ENCODE measurements at places on chromosomes 5 and 9. TPM values are rescaled to one million over a fixed set of nuclear protein-coding genes. Genes with fewer than 3 reads are reported as not detected.

IL3 gene
- not detected for total RNA-seq

EFNA5 gene
- 12.0 TPM for total RNA-seq

- no peak overlapping the region for H3K4me3 ChIP-seq
- H3K27me3 ChIP-seq, result no peaks in the 10 kb centered on the region
- peaks cover 20% of the 10 kb centered on the region for H3K36me3 ChIP-seq
- DNase-seq, result no peak
Measured at GRCh38 chr9:129150672-129151211, 27.3 kb downstream of the IER5L start.

DNA sequence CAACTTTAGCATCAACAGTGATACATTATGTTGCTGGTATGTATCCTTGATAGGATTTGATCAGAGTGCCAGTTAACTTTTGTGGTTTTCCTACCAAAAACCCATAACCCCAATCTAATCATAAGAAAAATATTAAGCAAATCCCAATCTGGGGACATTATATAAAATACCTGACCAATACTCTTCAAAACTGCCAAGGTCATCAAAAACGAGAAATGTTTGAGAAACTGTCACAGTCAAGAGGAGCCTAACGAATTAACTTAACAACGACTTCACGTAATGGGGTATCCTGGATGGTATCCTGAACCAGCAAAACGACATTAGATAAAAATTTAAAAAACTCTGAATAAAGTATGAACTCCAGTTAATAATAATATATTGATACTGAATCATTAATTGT, 51.7 kb upstream of the SRFBP1 start:
- no peaks in the 10 kb centered on the region for H3K27me3 ChIP-seq
- DNase-seq, result no peak
- H3K4me3 ChIP-seq, result no peak overlapping the region
- H3K4me1 ChIP-seq, result no peaks in the 10 kb centered on the region
- no peak overlapping the region for H3K27ac ChIP-seq

DNA sequence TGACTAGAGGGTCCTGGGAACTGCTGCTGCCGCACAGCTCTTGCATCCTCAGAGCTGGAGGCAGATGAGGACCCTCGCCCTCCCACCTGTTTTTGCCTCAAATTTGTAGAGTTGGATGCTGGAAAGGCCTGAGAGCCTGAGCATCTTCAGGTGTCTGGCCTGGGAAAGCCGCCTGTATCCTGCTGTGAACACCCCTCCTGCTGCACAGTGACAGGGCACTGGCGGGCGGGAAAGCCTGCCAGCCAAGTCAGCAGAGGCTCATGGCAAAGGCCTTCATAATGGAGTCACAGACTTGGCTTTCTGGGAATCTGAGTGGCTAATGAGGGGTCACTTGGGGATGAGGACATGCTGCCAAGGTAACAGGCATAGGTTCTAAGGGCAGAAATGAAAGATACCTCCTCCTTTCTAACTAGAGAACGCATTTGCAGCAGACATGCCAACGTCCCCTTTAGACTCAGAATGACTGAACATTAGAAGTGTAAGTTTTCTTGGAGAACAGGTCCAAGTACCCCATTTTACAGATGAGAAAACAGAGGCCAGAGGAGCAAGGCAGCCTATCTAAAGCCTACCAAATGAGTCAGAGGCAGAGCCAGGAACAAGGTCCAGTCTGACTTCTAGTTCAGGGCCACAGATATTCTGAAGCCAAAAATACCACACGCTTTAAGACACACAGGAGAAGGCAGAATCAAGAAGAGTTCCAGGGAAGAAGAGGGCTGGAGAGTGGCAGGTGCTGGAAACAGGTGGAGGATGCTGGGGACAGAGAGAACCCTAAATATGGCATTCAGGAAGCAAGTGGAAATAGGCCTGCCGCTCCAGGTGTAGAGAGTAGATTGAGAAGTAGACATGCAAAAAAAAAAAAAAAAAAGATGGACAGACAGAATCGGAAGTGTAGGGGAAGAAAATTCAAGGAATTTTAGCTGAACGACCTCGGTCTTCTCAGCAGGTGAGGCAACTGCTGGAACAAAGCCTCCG, 44.1 kb downstream of the EPB41L4B start:
- H3K36me3 ChIP-seq, result no peaks in the 10 kb centered on the region
- no peak overlapping the region for H3K4me3 ChIP-seq
- no peak for DNase-seq
- H3K4me1 ChIP-seq, result no peaks in the 10 kb centered on the region

DNA sequence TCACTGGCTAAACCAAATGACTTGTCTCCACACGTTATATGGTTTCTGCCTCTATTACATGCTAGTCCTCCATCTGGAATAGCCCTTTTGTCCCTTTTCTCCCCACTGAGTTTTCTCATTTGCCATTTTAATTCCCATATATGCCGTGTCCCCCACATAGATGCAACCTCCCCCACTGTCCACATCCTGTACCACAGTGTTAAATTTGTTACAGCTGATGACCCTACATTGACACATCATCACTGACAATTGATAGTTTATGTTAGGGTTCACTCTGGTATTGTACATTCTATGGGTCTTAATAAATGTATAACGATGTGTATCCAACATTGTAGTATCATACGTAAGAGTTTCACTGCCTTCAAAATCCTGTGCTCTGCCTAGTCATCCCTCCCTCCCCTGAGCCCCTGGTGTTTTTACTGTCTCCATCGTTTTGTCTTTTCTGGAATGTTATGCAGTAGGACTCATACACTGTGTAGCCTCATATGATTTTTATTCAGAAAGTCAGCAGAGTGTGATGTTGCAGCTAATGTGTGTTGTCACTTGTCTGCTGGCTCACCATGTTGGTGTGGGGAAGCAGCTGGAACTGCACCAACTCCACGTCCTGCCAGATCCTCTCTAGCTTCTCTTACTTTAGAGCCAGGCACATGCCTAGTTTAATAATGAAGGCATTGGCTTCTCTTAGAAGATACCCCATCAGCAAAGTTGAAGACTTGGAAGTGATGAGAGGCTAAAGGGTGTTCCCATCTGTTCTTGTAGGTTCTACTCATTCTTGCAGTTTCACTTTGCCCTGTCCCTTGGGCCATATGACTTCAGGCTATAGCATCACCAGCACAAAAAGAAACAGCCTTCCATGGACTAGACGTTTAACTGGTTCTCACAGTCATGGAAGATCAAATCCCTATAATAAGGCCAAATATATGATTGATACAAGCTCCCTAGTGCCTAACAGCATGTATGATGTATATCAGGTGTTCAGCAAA, 30.2 kb downstream of the LRRC70 start:
- H3K27ac ChIP-seq, result no peak overlapping the region
- no peaks in the 10 kb centered on the region for H3K36me3 ChIP-seq
- H3K27me3 ChIP-seq, result no peaks in the 10 kb centered on the region
- no peaks in the 10 kb centered on the region for H3K4me1 ChIP-seq

- H3K4me1 ChIP-seq, result no peaks in the 10 kb centered on the region
- no peak for DNase-seq
- no peak overlapping the region for H3K27ac ChIP-seq
- H3K27me3 ChIP-seq, result no peaks in the 10 kb centered on the region
- no peak overlapping the region for H3K4me3 ChIP-seq
Measured at GRCh38 chr5:175202463-175203068, 241.4 kb downstream of the DRD1 start.

- no peaks in the 10 kb centered on the region for H3K4me1 ChIP-seq
- no peak for DNase-seq
- no peak overlapping the region for H3K27ac ChIP-seq
- no peak overlapping the region for H3K4me3 ChIP-seq
- no peaks in the 10 kb centered on the region for H3K27me3 ChIP-seq
- no peaks in the 10 kb centered on the region for H3K36me3 ChIP-seq
Measured at GRCh38 chr9:24608599-24608998, 62.9 kb upstream of the IZUMO3 start.

- no peak overlapping the region for H3K27ac ChIP-seq
- no peak for DNase-seq
- peaks cover 21% of the 10 kb centered on the region for H3K4me1 ChIP-seq
- no peak overlapping the region for H3K4me3 ChIP-seq
- H3K27me3 ChIP-seq, result no peaks in the 10 kb centered on the region
Measured at GRCh38 chr9:91035825-91036208, 234.2 kb downstream of the SYK start.
